CD4-positive, alpha-beta T cell treated with Interleukin-4 for 1 hour (primary cell): ENCODE measurements at places on chromosomes 1 and 21.
A peak's percentile ranks its signal among the peaks of the same experiment; 100 is the strongest.

- no peak for DNase-seq
Observed at GRCh38 chr1:243748227-243748626, 101.8 kb downstream of the AKT3 start.

- no peak for DNase-seq
Observed at GRCh38 chr1:10716840-10717239, 79.6 kb downstream of the CASZ1 start.

- DNase-seq: no peak
Observed at GRCh38 chr1:93597709-93598108, 83.9 kb downstream of the BCAR3 start.

DNA sequence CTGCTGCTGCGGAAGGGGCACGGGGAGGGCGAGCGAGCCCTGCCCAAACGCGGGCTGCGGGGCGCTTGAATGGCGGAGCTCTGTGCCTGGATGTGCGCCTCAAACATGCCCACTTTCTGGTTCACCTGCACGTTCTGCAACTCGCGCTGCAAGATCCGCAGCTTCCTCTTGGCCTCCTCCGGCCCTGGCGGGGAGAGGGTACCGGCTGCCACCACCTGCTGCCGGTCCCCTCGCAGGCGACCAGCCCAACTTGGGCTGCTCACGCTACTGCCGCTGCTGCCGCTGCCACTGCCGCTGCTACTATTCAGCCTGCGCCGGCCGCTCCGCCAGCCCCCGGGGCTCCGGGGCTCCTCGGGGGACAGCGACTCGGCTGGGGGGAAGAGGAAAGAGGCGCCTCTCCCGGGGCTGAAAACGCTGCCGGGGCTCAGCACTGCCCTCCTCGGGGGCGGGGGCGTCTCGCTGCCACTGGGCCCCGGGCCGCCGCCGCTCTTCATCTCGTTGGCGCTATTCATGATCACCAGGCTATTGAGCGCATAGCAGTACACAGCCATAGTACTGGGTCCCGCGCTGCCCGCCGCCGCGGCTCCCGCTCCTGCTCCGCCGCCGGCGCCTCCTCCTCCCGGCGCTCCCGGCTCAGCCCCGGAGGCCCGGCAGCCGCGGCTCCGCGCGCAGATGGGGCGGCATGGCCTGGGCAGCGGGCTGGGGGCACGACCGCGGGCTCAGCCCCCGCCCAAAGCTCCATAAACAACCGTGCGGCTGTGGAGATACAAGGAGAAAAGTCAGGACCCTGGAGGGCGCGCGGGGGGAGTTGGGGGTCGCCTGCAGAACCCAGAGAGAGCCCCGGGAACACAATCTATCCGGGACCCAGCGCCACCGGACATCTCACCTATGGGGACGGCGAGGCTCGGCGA lies 1.9 kb downstream of the ITPKB start:
- peak; percentile 67 for DNase-seq

DNA sequence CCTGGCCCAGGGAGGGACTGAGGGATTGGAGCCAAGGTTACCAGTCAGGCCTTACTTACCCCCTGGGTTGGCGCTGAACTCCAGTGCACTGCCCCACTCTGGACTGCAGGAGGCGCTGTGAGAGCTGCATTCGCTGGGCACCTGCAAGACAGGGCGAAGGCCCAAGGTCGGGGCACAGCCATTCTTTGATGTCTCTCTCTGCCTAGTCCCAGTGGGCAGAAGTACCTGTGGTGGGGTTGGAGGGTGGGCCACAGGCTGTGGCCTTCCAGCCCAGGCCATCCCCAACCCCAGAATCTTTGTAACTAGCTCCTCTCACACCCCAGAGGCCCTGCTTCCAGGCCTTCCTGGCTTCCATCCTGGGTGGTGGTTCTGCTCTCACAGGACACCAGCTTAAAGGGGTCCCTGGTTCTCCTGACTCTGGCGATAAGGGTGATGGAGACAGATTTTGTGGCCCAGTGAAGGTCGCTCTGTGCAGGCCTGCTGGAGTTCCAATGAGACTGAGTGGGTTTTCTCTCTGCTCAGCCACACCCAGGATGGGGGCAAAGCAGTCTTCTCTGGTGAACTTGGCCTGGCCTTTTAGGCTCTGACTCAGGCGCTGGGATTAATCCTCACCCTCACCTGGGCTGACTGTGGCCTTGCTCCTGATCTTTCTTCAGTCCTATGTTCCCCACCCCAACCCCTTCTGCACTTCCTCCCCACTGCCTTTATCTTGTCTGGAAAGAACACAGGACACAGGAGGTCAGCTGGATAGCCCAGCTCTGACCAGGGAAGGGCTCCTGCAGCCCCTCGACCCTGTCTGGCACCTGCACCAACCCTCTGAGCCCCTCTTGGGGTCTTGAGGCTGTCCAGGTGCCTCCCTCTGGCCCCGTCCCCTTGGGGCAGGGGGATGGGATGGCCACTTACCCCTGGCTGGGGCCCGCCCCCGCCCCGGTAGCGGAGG lies 954 bp downstream of the MYOG start:
- DNase-seq: no peak

DNA sequence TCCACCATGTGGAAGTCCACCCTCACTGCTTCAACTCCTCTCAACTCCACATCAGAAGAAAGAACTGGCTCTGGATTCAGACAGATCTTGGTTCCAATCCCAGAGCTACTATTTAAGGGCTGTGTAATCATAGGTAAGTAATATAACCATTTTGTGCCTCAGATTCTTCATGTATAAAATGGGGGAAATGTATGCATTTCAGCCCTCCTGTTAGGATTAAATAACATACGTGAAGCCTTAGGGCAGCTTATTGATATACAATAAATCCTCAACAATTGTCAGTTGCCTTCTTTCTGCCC lies 23.3 kb downstream of the OTUD7B start:
- no peak for DNase-seq

GRCh38 chr1:101187297-101187696 lies 49.5 kb upstream of the S1PR1 start:
- no peak for DNase-seq

DNA sequence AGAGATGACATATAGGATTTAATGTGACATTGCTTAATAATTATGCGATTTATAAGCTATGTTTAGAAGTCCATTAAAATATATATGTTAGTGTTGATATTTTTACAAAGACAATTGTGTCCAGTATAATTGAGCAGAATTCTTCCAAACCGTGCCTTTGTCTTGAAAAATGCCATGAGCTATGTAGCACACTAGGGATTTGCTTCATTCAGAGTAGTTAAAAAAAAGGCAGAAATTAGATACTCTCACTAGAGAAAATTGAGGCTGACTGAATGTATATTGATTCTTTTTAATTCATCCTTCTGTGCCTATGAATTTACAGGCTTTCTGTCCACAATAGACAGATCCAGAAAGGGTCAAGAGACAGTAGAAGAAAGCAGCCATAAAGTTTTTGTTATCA lies 429.0 kb downstream of the NEGR1 start:
- DNase-seq: no peak

DNA sequence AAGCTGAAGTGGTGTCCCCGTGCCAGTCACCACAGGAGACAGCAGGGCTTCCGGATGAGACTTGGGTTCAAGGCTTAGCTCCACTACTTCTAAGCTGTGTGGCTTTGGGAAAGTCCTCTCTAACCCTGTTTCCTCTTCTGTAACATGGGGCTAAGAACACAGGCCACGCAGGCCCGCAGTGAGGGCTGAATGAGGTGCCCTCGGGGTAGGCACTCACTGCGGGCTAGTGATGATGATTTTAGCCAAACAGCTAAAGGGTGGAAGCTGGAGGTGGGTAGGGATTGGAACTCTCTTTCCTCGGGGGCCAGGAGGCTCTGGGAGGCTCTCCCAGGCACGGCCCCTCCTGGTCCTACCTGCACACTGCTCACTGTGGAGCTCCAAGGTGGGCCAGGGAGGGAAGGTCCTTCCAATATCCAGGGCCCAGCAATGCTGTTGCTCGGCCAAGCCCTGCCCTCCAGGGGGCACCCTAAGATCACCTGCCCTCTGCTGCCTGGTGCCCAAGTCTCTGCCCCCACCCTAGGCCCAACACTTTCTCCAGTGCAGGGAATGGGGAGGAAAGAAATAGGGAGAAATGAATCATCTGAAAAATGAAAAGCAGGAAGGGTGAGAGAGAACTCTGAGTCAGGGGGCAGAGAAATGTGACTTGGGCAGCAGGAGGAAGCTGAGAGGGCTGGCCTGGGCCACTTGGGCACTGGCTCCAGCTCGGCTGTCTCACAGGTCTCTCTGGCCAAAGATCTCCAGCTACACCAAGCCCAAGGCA lies 19.2 kb upstream of the EVA1B start:
- peak; percentile 63 for DNase-seq

GRCh38 chr1:236514703-236515442 lies 8.9 kb upstream of the LGALS8 start:
- no peak for DNase-seq

GRCh38 chr21:39874206-39874605 lies 7.0 kb downstream of the PCP4 start:
- no peak for DNase-seq

- DNase-seq: no peak
Observed at GRCh38 chr1:241810769-241811405, 37.1 kb upstream of the EXO1 start.

DNA sequence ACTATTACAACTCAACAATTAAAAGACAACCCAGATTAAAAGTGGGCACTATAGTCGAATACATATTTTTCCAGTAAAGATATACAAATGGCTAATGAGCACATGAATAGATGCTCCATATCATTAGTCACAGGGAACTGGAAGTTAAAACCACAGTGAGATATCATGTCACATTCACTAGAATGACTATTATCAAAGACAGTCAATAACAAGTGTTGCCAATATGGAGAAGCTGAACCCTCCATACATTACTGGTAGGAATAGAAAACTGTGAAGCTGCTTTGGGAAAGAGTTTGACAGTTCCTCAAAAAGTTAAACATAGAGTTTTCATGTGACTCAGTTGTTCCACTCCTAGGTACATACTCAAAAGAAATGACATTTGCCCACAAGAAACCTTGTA lies 30.6 kb upstream of the MRPS6 start:
- DNase-seq: no peak

- no peak for DNase-seq
Observed at GRCh38 chr1:223249854-223250631, 107.0 kb upstream of the TLR5 start.

GRCh38 chr21:30256100-30256499 lies 26.6 kb downstream of the KRTAP24-1 start:
- DNase-seq: no peak

DNA sequence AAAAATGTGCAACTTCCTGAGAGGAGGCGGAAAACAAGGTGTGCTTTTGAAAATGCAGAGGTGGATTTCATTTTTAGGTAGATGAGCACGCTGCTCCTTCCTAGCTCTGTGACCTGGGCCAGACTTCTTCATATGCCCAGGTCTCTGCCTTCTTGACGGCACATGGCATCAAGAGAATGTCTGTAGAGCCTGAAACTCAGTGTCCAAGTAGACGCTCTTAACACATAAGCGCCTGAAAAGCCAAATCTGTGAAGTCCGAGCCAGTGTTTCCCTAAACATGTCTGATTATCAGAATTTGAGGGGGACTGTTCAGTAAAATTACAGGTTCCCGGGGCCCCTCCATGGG lies 25.7 kb downstream of the FHAD1 start:
- no peak for DNase-seq

GRCh38 chr21:37787456-37787855 lies 128.8 kb downstream of the KCNJ6 start:
- DNase-seq: no peak

- DNase-seq: no peak
Observed at GRCh38 chr1:203550846-203551245, 56.9 kb downstream of the OPTC start.

DNA sequence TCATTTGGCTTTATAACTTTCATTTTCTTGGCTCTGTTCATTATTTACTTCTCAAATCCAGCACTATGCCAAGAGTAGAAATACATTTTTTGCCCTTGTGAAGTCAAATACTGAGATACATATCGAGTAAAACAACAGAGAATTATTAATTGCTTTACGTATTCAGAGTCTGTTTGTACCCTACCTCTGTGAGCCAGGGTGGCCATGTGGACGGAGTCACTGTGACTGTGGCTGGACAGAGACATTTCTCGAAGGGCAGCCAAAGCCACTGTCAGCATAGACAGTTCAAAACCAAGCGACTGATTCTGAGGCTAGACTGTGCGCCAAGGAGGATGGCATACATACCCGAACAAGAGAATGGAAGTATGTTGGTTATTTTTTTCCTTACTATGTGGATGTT lies 391.0 kb upstream of the PROX1 start:
- no peak for DNase-seq

GRCh38 chr1:233675893-233676292 lies 62.0 kb downstream of the KCNK1 start:
- DNase-seq: no peak

DNA sequence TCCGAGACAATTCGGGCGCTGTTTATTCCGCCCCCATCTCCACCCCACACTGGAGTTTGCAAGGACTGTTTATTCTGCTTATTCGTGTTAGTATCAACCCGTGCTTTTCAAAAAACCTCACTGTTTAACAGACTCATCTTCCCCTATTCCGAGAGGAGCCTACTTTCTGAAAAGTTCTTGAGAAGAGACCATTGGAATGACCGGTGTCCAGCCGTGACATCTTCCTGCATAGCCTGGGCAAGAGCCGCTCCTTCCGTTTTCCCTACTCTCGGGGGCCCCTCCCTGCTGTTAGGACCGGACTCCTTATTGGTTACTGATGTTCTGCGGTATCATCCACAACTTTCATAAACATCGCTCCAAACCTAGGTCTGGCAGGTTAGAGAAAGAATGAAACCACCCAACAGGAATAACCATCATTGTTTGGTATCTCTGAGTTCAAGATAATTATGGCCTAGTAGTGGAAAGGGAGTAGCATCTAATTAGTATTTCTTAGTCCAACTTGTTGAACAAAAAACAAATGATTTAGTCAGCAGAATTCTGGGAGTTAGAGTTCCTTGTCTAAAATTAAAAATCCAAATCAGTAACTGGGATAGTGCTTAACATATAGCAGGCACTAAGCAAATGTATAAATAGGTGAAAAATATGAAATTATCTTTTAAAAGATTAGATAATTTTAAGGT lies 837 bp downstream of the STXBP3 start:
- peak; percentile 59 for DNase-seq

- no peak for DNase-seq
Observed at GRCh38 chr21:29307718-29308455, 9.2 kb downstream of the BACH1 start.

DNA sequence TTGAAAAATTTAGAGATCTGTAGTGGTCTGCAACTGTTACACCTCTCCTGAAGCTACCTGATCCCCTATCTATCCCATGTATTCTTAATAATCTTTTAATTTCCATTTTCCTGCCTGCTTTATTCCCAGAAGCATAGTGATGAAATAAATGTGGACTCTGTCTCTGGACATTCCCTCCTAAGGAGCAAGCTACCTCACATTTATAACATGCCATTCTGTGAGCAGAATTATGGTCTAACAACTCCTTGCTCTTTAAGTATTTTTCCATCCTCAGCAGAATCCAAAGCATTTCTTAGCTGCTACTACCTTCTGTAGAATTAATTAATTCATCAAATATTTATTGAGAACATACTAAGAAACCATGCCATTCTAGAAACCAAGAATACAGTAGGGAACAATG lies 15.1 kb downstream of the CRP start:
- no peak for DNase-seq
